ENCODE measurements at places on chromosomes 2 and 18. TPM values are rescaled to one million over a fixed set of nuclear protein-coding genes. Genes with fewer than 3 reads are reported as not detected.

The POTEC gene
- total RNA-seq, result not detected

The CLEC4F gene
- total RNA-seq, result not detected

The MEIS1 gene
- total RNA-seq, result 231 TPM

The TNFRSF11A gene
- total RNA-seq, result 0.09 TPM

The TRIB2 gene
- total RNA-seq, result 12.3 TPM

The SLC23A3 gene
- total RNA-seq, result 0.63 TPM
